ENCODE measurements at places on chromosomes 11 and 22.

GRCh38 chr11:19444231-19444630 is 203.5 kb upstream of the E2F8 start:
- DNase-seq: no peak

GRCh38 chr11:76678321-76678720 is 7.8 kb upstream of the LRRC32 start:
- DNase-seq: no peak

GRCh38 chr11:130710497-130711012 is 205.7 kb downstream of the SNX19 start:
- DNase-seq: no peak

- no peak for DNase-seq
Observed at GRCh38 chr22:28188178-28188879, 269.3 kb upstream of the PITPNB start.

DNA sequence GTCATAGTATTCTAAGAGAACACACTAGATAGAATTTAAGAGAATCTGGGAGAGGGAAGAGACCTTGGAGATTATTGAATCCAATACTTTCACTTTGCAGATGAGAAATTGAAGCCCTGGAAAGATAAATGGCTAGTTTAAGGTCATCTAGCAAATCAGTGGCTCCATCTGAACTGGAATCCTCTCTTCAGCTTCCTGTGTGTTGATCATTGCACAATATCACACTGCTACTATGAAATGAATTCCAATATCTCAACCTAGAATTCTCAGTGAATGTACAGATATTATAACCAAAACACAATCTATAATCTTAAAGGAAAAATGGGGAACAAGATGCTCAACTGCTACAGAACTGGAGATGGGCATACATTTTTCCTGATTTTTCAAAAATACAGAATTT is 44.1 kb downstream of the DCUN1D5 start:
- DNase-seq: no peak

DNA sequence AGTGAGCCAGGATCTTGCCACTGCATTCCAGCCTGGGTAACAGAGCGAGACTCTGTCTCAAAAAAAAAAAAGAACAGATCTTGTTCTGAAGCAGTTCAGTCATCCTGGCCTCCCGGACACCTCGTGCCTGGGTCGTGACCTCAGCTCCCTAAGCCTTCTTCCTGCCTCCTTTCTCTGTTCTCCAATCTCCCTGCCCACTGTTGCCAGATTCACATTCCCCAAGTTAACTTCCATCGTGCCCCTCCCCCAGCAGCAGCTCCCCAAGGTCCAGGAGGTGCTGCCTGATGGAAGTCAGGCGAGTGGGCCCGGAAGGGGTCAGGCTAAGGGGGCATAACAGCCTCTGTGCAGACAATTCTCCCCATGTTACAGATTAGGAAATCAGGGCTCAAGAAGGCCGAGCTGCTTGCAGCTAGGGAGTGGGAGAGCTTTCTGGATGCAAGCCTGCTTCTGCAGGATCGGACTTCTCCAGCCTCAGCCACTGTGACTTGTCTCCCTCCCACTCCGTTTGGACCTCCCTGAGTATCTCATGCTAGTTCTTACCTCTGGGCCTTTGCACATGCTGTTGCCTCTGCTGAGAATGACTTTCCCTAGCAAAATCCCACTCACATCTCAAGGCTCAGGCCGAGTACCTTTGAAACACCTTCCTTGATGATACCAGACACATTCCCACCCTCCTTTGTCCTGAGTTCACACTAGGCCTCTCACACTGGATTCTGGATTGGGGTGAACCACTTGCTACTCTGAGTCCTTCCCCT is 14.3 kb upstream of the TMEM184B start:
- no peak for DNase-seq

- no peak for DNase-seq
Observed at GRCh38 chr22:34917239-34917638, 148.7 kb upstream of the ISX start.

- no peak for DNase-seq
Observed at GRCh38 chr22:26474682-26475081, 8.9 kb downstream of the HPS4 start.

- no peak for DNase-seq
Observed at GRCh38 chr22:19477321-19478044, 1.5 kb downstream of the UFD1 start.
